ENCODE measurements at places on chromosomes 7 and 10.
A peak's percentile ranks its signal among the peaks of the same experiment; 100 is the strongest.

GRCh38 chr7:73448609-73449008, 15.0 kb downstream of the FZD9 start:
- DNase-seq = no peak

GRCh38 chr10:85105614-85106255, 777.3 kb downstream of the CCSER2 start:
- DNase-seq = no peak

- DNase-seq = no peak
Measured at GRCh38 chr10:71576842-71577241, 142.7 kb downstream of the C10orf105 start.

DNA sequence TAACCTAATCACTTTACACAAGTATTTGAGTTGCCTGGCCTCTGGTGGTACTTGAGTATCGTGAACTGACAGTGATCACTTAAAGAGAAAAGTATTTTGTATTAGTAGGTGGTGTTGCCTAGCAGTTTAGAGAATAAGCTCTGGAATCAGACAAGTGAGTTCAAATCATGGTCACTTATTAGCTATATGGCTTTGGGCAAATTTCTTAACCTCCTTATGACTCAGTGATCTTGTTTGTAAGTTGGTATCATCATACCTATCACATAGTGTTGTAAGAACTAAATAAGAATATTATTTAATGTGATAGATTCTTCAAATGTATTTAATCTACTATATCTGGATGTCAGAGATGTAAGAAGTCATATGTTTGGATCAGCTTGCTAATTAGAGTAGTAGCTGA, 163.8 kb downstream of the RNF133 start:
- DNase-seq = no peak

DNA sequence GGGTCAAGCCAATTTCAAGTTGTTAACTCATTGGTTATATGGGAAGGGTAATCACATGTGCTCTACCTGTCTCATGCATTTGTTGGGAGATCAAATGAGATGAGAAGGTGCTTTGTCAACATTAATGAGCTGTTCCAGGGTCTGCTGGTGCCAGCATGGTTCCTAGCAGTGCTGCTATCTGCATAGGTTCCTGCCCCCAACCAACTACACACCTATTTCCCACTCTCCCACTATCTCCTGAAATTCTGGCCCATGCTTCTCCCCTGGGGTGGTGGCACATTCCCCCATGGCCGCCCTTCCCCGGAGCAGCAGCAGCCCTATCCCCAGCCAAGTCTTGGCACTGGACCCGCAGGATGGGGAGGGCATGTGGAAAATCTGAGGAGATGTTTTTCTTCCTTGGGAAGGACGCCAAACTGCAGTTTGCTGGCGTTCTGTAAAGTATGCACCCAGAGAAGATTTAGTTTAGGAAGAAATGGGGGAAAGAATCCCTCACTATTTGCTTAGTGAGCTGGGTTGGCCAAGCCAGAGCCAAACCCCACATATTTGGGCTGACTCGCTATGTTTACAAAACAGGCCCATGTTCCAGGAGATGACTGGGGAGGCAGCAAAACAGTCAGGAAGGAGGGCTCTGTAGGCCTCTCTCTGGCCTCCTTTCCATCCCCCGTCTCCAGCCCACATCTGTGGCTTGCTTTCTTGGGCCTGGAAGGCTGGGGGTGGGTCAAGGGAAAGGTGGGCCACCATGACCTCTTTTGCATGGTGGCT, 42.5 kb downstream of the PPP1R3C start:
- no peak for DNase-seq

DNA sequence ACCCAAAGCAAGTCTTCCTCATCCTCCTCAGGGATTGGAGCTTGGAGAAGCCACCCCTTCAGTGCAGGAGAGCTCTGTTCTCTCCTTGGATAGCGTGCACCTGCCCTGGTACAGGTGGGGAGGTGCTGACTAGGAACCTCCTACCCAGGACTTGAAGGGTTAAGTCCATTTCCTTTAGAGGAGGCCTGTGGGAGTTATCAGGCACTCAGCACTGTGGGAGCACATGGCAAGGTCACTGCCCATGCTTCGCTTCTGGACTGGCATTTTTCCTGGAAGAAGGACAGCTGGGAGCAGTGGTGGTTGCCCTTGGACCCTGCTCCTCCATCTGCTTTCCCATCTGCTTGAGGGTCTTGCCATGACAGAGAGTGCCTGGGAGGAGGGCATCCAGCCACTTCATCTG, 142.8 kb downstream of the CXCL12 start:
- no peak for DNase-seq

- DNase-seq = no peak
Measured at GRCh38 chr10:67521546-67521945, 174.4 kb downstream of the CTNNA3 start.

DNA sequence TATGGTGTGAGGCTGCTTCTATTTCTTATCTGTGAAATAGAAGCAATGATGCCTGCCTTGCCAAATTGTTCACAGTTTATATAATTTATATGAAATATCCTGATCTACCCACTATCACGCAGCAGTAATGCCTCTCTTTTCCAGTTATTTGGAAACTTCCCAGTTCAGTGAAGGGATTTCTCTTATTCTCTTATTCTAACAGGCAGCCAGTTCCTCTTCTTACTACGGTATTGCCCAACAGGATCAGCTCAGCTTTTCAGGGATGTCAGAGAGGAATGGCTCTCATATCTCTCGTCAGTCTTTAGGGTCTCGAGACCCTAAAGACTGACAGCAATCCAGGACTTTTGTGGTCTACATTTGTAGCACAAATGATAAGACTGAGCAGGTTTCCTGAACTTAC, 215.6 kb downstream of the CREB5 start:
- DNase-seq = peak; percentile 42

DNA sequence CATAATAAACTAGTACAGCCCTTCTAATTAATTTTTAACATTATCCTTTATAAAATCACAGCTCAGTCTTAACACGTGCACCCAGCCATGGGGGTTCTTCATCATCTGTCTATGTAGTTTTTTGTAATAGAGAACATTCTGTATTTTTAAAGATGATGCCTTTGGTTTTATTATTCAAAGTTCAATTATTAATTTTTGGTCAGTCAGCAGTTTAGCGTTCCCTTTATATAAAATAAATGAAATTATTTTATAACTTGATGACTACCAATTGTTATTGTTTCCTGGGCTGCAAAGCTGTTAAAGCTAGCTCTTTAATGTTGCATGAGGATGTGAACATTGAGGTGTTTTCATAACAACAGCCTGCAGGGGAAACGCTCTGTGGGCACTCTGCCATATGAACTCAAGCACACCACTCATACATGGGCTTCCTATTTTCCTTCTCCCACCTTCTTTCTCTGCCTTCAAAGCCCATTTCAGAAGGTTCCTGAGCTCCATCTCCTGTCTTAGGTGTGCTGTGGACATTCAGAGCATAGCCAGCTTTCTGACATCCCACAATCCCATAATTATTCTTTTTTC, 172.0 kb upstream of the YAE1 start:
- DNase-seq = no peak

DNA sequence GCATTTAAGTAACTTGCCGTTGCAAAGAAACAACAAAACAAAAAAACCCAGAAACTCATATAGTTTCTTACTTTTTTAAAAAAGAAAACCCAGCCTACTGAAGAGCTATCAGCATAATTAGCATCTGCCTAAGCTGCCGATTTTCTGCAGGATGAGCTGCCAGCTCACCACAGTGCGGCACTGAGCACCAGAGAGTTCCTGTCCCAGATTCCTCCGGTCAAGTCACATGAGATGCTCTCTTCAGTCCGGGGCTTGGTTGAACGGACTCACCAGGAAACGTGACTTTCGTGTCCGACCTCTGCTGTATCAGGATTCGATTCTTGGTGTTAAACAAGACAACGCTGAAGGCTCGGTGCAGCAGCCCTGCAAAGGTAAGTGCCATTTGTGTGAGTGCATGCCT, 3.2 kb downstream of the IDI2 start:
- no peak for DNase-seq
